Left ventricle myocardium superior (tissue), 1 donor: ENCODE measurements at places on chromosomes 16 and 17. TPM values are rescaled to one million over a fixed set of nuclear protein-coding genes. Genes with fewer than 3 reads are reported as not detected.
A peak's percentile ranks its signal among the peaks of the same experiment; 100 is the strongest.

Gene OR2C1
- not detected for total RNA-seq

Gene BCAR1
- 82.9 TPM for total RNA-seq

Gene COPZ2
- total RNA-seq, result 58.2 TPM

Gene SLC22A31
- not detected for total RNA-seq

Gene NUPR1
- total RNA-seq, result 37.2 TPM

Gene CCL14
- 8.1 TPM for total RNA-seq

Gene TLCD3A
- total RNA-seq, result 2.3 TPM

Gene AOC2
- 0.40 TPM for total RNA-seq

Gene TVP23A
- 0.47 TPM for total RNA-seq

DNA sequence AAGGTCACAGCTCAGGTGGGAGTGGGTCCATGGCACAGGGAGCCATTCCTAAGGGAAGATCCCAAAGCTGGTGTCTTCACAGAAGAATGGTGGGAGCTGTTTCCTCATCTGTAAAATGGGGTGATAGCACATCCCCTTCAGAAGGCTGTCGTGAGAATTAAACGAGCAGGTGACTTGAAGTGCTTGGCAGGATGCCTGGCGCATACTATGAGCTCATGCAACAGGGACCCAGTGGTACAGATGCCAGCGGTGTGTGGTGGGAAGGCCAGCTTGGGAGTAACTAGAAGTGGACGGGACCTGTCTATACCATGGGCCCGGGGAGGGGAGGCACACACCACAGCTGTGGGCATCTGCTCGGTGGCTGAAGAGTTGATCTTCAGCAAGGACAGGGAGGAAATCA, 189.3 kb upstream of the TNRC6C start:
- no peak for DNase-seq

GRCh38 chr16:81350306-81350615, 35.5 kb downstream of the GAN start:
- DNase-seq, result no peak

GRCh38 chr16:8720080-8720966, 45.9 kb downstream of the ABAT start:
- peak; percentile 32 for DNase-seq

DNA sequence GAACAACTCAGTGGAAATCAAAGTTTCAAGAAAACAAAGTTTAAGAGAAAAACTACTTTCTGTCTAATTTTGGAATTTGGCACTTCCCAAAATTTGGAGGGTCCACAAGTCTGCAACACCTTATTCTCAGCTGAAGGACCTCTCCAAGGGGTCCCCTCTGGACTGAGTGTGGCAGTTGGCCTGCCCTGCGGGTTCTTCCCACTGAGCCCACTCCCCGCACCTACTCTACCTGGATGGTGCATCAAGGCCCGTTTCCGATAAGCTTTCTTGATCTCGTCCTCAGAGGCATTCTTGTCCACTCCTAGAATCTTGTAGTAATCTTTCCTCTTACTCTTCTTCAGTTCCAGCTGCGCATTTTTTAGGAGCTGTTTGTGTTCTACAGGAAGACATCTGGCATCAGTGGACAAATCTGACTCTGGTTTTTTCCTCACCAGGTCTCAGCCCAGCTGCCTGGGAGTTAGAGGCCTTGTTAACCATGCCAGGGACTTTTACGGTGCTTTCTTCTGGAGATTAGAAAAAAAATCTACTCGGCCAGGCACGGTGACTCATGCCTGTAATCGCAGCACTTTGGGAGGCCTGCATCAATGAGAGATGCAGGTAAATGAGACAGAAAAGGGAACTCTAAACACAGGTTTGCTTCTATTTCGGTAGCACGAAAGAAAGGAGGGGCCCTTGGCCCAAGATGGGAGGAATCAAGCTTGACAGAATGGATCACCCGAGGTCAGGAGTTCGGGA, 15.6 kb downstream of the CNP start:
- DNase-seq, result no peak

GRCh38 chr16:11417487-11417886, 72.2 kb downstream of the RMI2 start:
- DNase-seq, result peak; percentile 80

GRCh38 chr16:85395913-85396878, 216.9 kb upstream of the GSE1 start:
- peak; percentile 52 for DNase-seq

DNA sequence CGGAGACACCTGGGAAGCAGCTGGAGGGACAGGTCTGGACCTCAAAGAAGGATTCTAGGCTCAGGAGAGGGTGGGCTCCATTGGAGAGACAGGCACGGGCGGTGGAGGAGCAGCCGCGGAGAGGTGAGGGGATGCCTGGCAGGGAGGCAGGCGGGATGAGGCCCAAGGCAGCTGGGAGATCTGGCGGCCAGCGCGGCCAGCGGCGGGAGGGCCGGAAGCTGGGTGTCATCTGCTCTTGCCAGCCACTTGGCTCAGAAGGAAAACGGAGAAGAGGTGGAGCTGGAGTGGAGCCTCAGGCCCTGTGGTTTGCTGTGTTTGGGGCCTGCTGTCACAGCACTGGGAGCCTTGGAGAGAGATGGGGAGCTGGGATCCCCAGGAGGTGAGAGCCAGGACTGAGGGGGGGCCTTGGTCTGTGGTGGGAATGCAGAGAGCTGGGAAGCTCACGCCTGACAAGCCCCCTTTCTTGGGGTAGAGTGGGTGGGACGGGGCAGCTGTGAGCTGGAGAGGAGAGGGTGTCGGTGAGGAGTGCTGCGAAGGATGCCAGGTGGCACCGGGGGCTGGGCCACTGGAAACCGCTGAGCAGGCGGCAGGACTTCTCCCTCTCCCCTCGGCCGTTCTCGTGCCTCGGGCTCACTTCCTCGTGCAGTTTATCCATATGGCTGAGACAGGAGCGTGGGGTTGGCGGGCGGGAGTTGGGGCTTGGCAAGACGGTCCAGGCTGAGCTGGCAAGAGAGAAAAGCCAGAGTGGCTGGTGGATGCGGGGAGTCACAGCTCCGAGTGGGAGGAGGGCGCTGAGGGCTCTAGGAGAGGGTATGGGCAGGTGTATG, 8.0 kb downstream of the TBC1D24 start:
- peak; percentile 73 for DNase-seq

DNA sequence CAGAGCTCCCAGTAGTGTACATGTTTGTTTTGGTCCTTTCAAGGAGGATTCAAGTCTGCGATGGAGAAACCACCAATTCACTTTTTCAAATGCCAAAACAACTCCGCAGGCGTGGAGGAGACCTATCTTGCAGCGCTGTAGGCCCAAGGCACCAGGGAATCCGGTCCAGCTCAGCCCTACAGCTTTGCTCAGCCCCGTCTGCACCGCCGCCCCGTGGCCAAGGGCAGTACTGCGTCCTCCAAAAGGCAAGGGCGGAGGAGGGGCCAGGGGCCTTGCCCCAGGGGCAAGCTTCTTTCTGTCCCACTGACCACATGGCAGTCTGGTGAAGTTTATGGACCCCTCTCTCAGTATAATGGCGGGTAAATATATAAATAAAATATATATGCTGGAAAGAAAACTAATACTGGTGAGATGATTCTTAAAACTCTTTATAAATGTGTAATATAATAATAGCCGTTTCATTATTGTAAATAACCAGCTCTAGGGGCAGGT, 709 bp upstream of the CD300LG start:
- peak; percentile 93 for DNase-seq

GRCh38 chr17:8073627-8074484, 13.7 kb downstream of the ALOX12B start:
- DNase-seq, result peak; percentile 77

DNA sequence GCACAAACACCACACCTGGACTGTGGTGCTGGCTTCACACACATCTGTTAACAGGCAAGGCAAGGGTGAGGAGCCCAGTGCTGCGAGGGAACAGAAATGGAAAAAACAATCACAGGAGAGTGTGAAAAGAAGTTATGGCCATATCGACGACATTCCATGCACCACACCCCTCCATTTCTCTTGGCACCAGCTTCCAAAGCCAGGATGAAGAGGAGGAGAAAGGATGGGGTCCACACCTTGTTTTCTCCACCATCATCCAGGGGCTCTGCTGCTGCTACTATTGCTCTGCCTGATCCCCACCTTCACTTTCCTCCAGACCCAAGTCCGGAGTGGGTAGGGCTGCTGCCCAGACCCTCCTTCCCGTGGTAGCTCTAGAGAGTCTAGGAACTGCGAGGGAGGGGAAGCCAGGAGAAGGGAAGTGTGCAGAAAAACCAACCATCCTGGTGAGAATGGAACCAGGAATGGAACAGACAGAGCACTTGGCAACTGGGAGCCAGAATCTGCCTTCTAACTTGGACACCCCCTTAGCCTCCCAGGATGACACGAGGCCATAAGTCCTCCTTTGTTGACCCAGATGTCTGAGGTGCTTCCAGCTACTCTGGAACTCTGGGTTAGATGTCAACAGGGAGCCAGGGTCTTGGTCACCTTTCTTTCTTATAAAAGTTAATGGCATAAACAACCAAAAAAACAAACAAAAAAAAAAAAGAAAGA, 1.2 kb upstream of the PROCA1 start:
- no peak for DNase-seq

DNA sequence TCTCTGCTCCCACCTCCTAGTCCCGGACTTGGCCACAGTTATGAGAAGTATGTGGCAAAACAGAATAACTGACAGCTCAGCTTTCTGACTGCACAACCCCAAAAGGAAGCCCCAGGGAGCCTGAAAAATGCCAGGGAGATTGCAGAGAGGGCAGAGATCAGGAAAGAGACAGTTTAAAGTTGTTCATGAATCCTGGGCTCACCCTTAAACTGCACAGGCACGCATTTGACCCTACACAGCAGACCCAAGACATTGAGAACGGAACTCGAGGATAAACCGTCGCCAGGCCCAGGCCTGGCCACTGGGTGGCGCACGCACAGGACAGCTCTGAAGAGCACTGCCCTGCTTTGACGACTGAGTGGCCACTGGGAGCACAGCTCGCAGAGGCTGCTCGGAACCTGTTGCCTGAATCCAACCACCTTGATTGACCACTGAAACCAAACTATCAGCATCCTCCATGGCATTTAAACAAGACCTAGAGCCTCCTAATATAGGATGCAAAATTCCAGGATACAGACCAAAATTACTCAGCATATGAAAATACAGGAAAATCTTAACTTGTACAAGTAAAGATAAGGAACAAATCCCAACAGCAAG, 114.0 kb downstream of the C16orf95 start:
- DNase-seq, result peak; percentile 78

DNA sequence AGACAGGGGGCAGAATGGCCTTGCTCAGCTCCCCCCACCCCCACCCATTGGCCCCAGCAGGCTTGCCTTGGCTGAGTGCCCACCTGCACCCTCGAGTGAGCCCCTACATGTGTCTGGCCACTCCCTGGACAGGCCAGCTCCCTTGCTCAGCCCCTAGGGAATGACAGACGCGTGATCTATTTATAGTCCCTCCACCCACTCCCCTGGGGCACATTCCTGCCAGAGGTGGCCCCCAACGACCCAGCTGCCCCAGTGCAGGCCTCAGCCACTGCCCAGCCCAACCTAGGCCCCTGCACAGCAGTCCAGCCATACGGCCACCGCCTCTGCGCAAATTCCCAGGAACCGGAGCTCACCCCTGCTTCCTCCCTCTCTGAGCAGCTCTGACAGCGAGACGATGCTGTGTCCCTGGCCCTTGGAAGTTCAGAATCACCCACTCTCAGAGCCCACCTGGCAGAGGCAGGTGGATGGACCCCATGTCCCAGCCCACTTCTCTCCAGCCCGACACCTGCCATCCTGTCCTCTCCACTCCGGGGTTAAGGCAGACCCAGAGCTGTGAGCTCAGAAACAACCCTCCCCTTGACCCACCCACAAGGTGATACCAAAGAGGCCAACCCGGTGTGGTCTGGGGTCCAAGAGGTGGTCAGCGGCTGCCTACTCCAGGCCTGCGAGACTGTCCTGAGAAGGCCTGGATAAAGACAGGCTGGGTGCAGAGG, 11.5 kb upstream of the P2RX1 start:
- DNase-seq, result no peak

- DNase-seq, result no peak
These were observed 229.0 kb upstream of the NLRP1 start for GRCh38 chr17:5813357-5813756.

- DNase-seq, result no peak
These were observed 21.8 kb downstream of the ACSM1 start for GRCh38 chr16:20675488-20676267.

GRCh38 chr16:88315543-88316105, 67.1 kb upstream of the ZNF469 start:
- peak; percentile 48 for DNase-seq

- DNase-seq, result no peak
These were observed 14.5 kb upstream of the KRTAP9-2 start for GRCh38 chr17:41211845-41212466.

GRCh38 chr16:6643080-6643686, 689.5 kb upstream of the RBFOX1 start:
- DNase-seq, result no peak

DNA sequence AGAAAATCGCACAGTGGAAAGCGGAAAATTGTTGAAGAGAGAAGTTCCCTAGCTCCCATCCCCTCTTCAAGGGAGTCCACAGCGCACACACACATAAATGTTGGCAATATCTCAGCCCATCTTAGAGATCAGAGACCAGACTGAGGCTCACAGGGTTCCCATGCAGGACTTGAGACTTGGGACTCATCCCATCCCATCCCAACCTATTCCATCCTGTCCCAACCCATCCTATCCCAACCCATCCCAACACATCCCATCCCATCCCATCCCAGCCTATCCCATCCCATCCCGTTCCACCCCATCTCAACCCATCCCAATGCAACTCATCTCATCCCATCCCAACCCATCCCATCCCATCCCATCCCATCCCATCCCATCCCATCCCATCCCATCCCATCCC, 29.6 kb downstream of the GSG1L start:
- no peak for DNase-seq

- DNase-seq, result peak; percentile 60
These were observed 5.1 kb downstream of the SNN start for GRCh38 chr16:11673091-11674000.

- DNase-seq, result no peak
These were observed 333.8 kb downstream of the SNX29 start for GRCh38 chr16:12310286-12310685.

DNA sequence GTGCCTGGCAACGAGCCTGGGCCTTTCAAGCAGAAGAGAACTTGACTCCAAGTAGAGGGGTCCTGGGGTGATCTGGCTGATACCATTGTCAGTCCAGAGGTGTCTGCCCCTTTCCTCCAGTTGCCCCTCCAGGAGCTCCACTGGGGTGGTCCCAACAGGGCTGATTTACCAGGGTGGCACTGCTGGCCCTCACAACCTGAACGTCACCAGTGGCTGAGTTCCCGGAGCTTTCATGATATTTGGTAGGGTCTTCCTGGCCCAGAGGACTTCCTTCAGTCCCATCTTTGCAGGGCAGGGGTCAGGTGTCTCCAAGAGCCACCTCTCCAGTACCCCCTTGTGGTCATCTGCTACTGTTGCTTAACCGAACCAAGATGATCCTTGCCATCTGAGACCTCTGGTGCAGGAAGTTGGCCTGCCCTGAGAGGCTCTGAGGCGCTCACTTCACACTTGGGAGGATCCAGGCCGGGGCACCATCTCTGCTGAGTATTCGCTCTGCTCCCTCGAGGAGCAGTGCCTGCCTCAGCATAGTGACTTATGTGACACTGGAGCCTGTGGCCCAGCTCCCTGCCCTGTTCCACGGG, 3.5 kb downstream of the LIMD2 start:
- DNase-seq, result no peak
